ENCODE measurements at places on chromosomes 12 and 14. TPM values are rescaled to one million over a fixed set of nuclear protein-coding genes. Genes with fewer than 3 reads are reported as not detected.

DNA sequence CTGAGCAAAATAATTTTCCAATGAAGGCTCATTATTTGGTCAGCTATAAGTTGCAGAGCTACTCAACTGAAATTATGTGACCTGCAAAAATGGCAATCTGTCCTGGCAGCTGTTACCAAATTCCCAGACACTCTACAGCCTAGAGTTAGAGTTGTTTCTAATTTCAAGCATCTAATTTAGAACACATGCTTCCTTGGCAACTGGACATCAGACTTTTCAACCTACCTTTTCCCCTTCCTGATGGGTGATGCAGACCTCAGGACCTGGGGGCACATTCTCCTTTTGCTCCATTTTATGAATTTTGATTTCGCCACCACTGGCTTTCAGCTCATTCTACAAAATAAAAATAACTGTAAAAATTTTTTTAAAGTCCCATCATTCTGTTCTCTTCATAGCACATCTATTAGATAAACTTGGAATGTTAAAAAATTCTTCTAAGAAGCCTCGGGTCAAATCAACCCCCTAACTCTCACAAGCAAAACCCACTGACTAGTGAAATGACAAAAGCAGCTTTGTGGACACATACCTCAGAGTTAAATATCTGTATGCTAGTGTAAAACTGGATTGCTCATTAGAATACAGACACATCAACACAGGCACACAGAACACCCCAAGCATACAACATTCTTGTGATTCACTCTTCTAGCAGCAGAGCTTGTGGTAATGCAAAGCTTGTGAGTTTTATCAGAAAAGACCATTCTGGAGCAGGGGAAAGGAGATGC is 33.5 kb upstream of the CERS5 start:
- no peak for DNase-seq
- H3K4me3 ChIP-seq: no peak overlapping the region
- peaks cover 2% of the 10 kb centered on the region for H3K4me1 ChIP-seq

GRCh38 chr12:25584596-25584995 is 31.5 kb upstream of the LMNTD1 start:
- DNase-seq: no peak
- no peaks in the 10 kb centered on the region for H3K36me3 ChIP-seq
- no peak overlapping the region for H3K4me3 ChIP-seq
- no peaks in the 10 kb centered on the region for H3K27me3 ChIP-seq
- no peaks in the 10 kb centered on the region for H3K4me1 ChIP-seq
- no peak overlapping the region for H3K27ac ChIP-seq

RAPGEF3 gene
- total RNA-seq: 2.5 TPM

- H3K4me3 ChIP-seq: peak overlapping the region; percentile 53
- H3K27ac ChIP-seq: peak overlapping the region; percentile 83
- peak; percentile 35 for DNase-seq
- H3K27me3 ChIP-seq: no peaks in the 10 kb centered on the region
These were observed 224.6 kb upstream of the FOXN3 start for GRCh38 chr14:89641495-89642175.

GRCh38 chr12:83823386-83824045 is 1089.1 kb downstream of the SLC6A15 start:
- DNase-seq: peak; percentile 51
- no peaks in the 10 kb centered on the region for H3K36me3 ChIP-seq
- no peaks in the 10 kb centered on the region for H3K4me1 ChIP-seq
- no peak overlapping the region for H3K4me3 ChIP-seq
- no peak overlapping the region for H3K27ac ChIP-seq
- no peaks in the 10 kb centered on the region for H3K27me3 ChIP-seq

ADAM21 gene
- 0.15 TPM for total RNA-seq

Measured in activated CD4-positive, alpha-beta memory T cell treated with anti-CD3 and anti-CD28 coated beads for 36 hours (primary cell).